ENCODE measurements at places on chromosomes 7 and 10. TPM values are rescaled to one million over a fixed set of nuclear protein-coding genes. Genes with fewer than 3 reads are reported as not detected.

ANK3 gene
- total RNA-seq: 15.0 TPM

GRCh38 chr10:124878457-124878739 is 63.5 kb upstream of the ZRANB1 start:
- peaks cover 6% of the 10 kb centered on the region for H3K27me3 ChIP-seq
- H3K4me1 ChIP-seq: no peaks in the 10 kb centered on the region
- no peak overlapping the region for H3K27ac ChIP-seq
- H3K36me3 ChIP-seq: no peaks in the 10 kb centered on the region
- no peak for DNase-seq

DNA sequence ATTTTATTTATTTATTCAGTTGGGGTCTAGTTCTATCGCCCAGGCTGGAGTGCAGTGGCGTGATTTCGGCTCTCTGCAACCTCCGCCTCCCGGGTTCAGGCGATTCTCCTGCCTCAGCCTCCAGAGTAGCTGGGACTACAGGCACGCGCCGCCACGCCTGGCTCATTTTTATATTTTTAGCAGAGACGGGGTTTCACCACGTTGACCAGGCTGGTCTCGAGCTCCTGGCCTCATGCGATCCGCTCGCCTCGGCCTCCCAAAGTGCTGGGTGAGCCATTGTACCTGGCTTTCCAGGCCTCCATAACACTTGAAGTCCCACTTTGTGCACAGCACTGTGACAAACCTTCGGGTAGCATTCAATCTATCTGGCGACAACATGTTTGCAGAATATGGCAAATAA is 1.0 kb upstream of the DCLRE1C start:
- peak overlapping the region; percentile 93 for H3K27ac ChIP-seq
- no peaks in the 10 kb centered on the region for H3K27me3 ChIP-seq
- no peak for DNase-seq
- H3K4me3 ChIP-seq: peak overlapping the region; percentile 87
- peaks cover 34% of the 10 kb centered on the region for H3K36me3 ChIP-seq
- H3K4me1 ChIP-seq: peaks cover 58% of the 10 kb centered on the region

DNA sequence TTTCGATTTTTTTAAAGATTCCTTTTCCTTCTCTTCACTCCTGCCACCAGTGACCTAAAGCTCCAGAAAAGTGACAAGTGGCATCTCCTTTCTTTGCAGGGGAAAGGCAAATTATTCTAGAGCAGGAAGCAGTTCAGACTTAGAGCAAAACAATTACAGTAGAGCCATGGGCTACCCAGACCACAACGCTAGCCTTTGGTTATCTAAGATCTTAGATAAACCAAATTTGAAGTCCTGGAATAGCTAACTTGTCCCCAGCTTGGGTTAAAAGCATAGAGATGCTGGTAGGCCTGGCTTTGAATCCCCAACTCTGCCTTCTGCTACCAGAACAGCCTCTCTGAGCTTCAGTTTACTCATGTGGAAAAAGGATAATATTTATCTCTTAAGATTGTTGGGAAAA is 38.4 kb downstream of the LGI1 start:
- H3K27ac ChIP-seq: no peak overlapping the region
- H3K4me1 ChIP-seq: no peaks in the 10 kb centered on the region
- DNase-seq: no peak
- peaks cover 4% of the 10 kb centered on the region for H3K27me3 ChIP-seq
- no peaks in the 10 kb centered on the region for H3K36me3 ChIP-seq
- H3K4me3 ChIP-seq: no peak overlapping the region

DNA sequence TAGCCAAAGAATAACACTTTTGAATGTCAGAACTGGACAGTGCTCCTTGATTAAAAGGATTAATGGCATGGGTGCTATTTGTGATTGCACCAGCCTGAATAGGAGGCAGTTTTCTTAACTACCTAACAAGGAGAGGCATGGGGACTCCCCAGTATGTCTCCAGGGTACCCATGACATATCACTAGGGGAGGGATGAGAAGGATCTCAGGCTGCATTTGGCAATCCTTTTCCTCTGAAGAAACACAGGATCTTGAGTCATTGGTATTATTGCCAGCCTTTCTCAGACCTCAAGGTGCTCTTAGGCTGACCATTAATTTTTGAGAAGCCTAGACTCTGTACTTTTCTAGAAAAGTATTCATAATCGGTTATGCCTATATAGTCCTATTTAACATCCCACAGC is 77.5 kb upstream of the NPVF start:
- H3K4me3 ChIP-seq: no peak overlapping the region
- H3K27ac ChIP-seq: no peak overlapping the region
- no peak for DNase-seq
- H3K36me3 ChIP-seq: no peaks in the 10 kb centered on the region
- peaks cover 18% of the 10 kb centered on the region for H3K27me3 ChIP-seq
- H3K4me1 ChIP-seq: no peaks in the 10 kb centered on the region

GRCh38 chr10:94038024-94038423 is 44.3 kb downstream of the PLCE1 start:
- H3K4me1 ChIP-seq: no peaks in the 10 kb centered on the region
- DNase-seq: no peak
- H3K27ac ChIP-seq: no peak overlapping the region
- no peaks in the 10 kb centered on the region for H3K36me3 ChIP-seq
- H3K4me3 ChIP-seq: no peak overlapping the region
- H3K27me3 ChIP-seq: no peaks in the 10 kb centered on the region

STEAP4 gene
- not detected for total RNA-seq

DNA sequence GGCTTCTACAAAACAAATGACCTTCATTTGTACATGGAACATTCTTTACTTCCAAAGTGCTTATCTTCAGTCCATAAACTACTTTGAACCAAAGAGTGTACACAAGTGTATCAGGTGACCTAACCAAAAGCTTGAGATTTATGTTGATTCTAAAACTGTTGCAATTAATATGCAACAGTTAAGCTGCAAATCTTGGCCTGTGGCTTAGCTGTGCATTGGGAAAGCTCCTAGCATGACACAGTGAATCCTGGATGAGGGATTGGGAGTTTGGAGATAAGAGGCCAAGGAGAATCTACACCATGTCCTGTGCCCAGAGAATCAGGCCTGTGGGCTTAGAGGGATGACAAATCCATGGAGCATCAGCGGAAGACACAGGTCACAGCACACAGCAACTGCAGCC is 105.2 kb upstream of the GSDME start:
- H3K27me3 ChIP-seq: no peaks in the 10 kb centered on the region
- H3K36me3 ChIP-seq: peaks cover 83% of the 10 kb centered on the region
- no peak for DNase-seq

SEMA4G gene
- total RNA-seq: 0.68 TPM

DNA sequence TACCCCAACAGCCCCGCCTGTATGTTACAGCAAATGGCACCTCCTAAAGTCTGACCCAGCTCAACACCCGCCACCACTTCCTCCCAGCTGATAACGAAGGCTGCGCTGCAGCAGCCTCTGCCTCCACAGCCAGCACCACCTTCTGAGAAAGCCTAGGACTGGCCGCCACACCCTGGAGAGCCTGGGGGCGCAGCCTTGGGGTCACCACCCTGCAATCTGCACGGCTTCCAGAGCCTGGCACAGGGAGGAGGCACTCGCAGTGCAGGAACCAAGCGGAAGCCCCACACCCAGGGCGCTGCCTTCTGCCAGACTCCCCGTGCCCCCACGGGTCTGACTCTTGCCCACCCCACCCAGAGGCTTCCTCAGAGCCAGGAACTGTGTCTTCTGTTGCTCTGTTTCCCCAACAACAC is 112.5 kb downstream of the MAD1L1 start:
- peaks cover 18% of the 10 kb centered on the region for H3K4me1 ChIP-seq
- no peaks in the 10 kb centered on the region for H3K36me3 ChIP-seq
- H3K4me3 ChIP-seq: peak overlapping the region; percentile 0
- H3K27ac ChIP-seq: peak overlapping the region; percentile 77
- H3K27me3 ChIP-seq: no peaks in the 10 kb centered on the region

DNA sequence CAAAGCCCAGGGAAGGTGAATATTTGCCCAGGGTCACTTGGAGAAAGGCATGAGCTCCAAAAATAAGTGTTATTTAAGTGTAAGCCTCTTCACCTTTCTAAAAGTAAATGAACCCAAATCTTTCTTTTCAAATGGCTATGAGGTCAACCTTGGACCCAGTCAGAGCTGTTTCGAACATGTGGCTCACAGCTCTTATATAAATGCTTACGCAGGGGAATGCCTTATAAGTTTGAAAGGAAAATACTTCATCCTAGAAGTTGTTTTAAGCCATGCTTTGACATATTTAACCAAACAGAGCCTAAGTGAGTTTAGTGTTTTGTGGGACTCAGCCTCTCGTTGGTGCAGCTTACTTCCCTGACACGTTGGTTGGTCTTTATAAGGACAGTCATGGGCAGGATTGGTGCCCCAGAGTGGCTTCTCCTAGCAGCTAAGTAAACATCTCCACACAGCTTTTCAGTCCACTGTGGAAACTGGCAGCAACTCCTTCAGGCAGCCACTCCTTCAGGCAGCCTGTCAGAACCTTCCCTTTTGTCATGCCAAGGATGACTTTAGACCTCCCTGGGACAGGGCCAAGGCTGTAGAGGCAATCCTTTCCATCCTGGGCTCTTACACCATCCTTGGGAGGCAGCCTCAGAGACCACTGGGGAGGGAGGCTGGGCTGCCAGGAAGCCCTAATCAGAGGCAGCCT is 43.6 kb downstream of the MINDY4 start:
- no peak overlapping the region for H3K4me3 ChIP-seq
- H3K27ac ChIP-seq: no peak overlapping the region
- no peak for DNase-seq
- H3K36me3 ChIP-seq: no peaks in the 10 kb centered on the region
- H3K27me3 ChIP-seq: no peaks in the 10 kb centered on the region

DNA sequence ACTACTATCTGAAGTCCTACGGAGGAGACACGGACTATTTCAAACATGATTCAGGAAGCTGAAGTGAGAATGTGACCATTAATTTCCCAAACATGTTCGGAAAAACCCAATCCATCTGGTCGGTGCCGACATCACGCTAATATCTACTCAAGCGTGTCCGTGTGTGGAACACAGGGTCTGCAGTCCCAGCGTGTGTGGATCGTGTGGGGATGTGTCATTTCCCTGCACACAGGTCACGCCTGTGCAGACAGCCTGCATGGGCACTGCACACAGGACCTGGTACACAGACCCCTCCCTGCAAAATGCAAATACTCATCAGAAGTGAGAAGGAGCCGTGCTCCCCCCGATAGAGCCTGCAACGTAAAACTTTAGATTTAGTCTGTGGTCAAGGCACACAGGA is 57.8 kb downstream of the CARD11 start:
- no peaks in the 10 kb centered on the region for H3K27me3 ChIP-seq
- H3K36me3 ChIP-seq: peaks cover 69% of the 10 kb centered on the region
- H3K27ac ChIP-seq: no peak overlapping the region
- no peak overlapping the region for H3K4me3 ChIP-seq
- no peak for DNase-seq

GRCh38 chr7:37571806-37572205 is 111.8 kb upstream of the GPR141 start:
- H3K4me3 ChIP-seq: no peak overlapping the region
- no peaks in the 10 kb centered on the region for H3K36me3 ChIP-seq
- H3K27me3 ChIP-seq: peaks cover 22% of the 10 kb centered on the region
- no peak for DNase-seq
- no peaks in the 10 kb centered on the region for H3K4me1 ChIP-seq
